ENCODE measurements at places on chromosomes 1 and 21.

DNA sequence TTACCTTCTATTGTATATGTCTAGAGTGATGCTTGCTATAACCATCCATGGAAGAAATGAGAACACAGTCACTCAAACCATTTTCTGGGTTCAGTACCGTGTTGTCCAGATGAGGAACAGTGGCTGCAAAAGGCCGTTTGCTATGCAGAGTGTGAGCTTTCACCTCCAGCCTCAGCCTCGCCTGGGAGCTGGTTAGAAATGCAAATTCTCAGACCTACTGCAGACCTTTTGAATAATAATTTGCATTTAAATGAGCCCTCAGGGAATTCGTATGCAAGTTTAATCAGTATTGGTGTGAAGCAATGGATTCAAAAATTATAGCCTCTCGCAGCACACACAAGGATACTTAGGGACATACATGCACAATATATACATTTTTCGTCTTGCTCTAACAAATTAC, 24.1 kb downstream of the KCNJ15 start:
- no peak for DNase-seq

GRCh38 chr21:32795802-32796559, 24.4 kb upstream of the PAXBP1 start:
- DNase-seq: no peak

GRCh38 chr1:108657356-108658080, 3.4 kb downstream of the HENMT1 start:
- DNase-seq: no peak

- DNase-seq: no peak
These were observed 21.5 kb downstream of the RPL5 start for GRCh38 chr1:92853299-92853698.

DNA sequence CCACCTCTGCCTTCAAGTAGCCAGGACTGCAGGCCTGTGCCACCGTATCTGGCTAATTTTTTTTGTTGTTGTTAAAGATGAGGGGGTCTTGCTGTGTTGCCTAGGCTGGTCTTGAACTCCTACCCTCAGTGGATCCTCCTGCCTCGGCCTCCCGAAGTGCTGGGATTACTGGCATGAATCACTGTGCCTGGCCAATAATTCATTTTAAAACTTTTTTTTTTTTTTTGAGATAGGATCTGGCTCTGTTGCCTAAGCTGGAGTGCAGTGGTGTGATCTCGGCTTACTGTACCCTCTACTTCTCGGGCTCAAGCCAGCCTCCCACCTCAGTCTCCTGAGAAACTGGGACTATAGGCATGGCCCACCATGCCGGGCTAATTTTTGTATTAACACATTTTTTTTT, 3.5 kb downstream of the CDC73 start:
- DNase-seq: no peak

- DNase-seq: no peak
These were observed 44.3 kb upstream of the ADARB1 start for GRCh38 chr21:45029948-45030681.

DNA sequence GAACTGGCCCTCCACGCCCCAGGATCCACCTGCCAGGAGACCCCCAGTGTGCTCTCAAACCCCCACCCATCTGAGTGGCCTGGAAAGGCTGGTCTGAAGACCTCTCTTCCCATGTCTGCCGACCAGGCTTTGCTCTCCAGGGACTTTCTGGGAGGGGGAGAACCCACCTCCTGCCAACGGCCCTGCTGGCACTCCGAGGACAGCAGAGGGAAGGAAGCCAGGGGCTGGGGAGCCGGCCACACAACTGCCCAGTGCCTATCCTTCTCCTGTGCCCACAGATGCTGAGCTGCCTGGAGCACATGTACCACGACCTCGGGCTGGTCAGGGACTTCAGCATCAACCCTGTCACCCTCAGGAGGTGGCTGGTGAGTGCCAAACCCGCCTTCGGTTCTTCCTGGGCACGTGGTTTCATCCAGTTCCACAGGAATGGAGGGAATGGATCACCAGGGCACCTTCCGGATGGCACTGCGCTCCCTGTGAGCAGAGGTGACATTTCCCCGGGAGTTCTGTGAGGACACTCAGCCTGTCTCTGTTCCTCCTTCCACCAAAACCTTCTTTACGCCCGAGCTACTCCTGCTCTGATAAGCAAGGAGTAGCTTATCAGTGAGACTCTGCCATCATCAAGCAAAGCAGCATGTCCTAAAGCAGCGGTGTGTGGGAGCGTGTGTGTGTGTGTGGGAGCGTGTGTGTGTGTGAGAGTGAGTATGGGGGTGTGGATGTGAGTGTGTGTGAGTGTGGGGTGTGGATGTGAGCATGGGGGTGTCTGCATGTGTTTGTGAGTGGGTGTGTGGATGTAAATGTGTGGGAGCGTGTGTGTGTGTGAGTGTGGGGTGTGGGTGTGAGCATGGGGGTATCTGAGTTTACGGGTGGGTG, 105.5 kb downstream of the PDE9A start:
- DNase-seq: no peak

DNA sequence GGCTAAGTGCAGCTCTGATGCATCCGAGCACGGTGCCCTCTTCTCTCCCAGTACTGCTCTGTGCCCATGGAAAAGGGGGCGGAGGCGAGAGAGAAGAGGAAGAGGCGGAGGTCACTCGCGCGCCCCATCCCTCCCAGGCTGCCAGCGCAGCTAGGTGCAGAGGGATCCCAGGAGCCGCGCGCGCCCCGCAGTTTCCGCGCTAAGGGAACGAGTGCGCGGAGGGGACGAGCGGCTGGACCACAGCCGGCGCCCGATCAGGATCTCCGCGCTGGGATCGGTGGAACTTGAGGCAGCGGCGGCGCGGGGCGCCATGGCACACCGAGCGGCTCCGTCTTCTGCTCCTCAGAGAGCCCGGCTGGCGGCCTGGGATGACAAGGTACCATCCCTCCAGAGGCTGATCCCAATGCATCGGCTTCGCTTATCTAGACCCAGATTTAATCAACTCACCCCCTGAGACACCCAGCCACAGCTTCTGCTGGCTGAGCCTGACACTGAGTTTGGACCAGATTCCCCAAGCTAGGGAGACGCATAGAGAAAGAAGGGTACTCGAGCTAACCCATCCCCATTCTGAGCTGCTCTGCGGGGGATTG, at the start of gene PTGFR:
Gene PTGFR (plus strand): TSS at position 114 of the 590 bp plus-strand sequence. CDS start 1,770 bp downstream, outside the sequence.
- DNase-seq: no peak

Data from CMK (cell line).